ENCODE measurements at places on chromosomes 4 and X.

DNA sequence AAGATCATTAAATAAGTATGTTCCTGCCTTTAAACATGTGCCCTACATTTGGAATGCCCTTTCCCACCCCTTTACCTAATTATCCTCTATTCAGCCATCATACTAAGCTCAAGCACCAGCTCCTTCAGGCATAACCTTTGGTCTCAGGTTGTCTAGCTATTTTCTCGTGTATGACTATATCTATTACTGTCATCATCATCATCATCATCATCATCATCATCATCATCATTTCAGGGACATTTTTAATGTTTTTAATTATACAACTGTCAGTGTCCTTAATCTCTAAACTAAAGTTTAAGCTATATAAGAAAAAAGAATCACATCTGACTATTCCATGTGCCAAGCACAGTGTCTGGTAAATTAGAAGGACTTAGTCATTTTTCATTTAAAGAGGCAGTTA lies 214.6 kb upstream of the CTSO start:
- no peak for DNase-seq

DNA sequence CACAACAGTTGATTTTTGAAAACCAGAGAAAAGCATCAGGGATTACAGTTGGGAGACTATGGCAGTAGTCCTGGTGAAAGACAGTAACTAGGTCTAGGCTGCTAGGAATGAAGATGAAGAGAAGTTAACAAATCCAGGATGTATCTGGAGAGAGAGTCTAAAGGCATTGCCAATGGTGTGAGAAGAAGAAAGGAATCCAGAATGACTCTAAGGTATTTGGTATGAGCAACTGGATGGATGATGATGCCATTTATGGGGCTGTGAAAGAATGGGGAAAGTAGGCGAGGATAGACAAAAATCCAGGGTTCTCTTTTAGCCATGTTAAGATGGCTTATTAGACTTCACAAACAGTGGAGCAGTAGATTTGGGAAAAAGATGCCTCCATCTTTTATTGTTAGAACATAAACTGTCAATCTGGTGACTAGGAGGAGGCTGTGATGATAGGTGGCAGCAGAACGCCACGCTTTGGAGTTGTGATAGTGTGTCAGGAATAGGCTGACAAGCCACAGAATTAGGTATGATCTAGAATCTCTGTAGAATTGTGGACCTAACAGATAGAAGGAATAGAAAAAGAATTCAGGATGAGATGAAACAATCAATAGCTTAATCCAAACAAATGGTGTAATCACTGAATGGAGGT lies 27.3 kb upstream of the JADE1 start:
- DNase-seq = peak; percentile 30

GRCh38 chr4:32744211-32744610 lies 2024.0 kb downstream of the PCDH7 start:
- DNase-seq = no peak

GRCh38 chr4:114209584-114209983 lies 230.1 kb upstream of the ARSJ start:
- no peak for DNase-seq

- DNase-seq = no peak
These were observed 93.6 kb upstream of the DHX15 start for GRCh38 chr4:24677909-24678308.

DNA sequence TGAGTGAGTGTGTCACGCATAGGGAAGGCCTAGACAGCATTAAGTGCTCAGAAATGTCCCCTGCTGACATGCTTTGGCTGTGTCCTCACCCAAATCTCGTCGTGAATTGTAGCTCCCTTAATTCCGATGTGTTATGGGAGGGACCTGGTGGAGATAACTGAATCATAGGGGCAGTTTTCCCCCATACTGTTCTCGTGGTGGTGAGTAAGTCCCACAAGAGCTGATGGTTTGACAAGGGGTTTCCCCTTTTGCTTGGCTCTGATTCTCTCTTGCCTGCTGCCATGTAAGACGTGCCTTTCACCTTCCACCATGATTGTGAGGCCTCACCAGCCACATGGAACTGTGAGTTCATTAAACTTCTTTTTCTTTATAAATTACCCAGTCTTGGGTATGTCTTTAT lies 78.0 kb downstream of the NSUN7 start:
- no peak for DNase-seq

All from activated T-helper 9 cell treated with anti-CD3 and anti-CD28 coated beads, Interleukin-2, amount 50 U/mL, for 16 hours (primary cell).